ENCODE measurements at places on chromosomes 2 and 18.

GRCh38 chr2:61378281-61378680 is 92.6 kb downstream of the USP34 start:
- DNase-seq, result no peak

- no peak for DNase-seq
These were observed 27.8 kb upstream of the RNF125 start for GRCh38 chr18:31990823-31991222.

DNA sequence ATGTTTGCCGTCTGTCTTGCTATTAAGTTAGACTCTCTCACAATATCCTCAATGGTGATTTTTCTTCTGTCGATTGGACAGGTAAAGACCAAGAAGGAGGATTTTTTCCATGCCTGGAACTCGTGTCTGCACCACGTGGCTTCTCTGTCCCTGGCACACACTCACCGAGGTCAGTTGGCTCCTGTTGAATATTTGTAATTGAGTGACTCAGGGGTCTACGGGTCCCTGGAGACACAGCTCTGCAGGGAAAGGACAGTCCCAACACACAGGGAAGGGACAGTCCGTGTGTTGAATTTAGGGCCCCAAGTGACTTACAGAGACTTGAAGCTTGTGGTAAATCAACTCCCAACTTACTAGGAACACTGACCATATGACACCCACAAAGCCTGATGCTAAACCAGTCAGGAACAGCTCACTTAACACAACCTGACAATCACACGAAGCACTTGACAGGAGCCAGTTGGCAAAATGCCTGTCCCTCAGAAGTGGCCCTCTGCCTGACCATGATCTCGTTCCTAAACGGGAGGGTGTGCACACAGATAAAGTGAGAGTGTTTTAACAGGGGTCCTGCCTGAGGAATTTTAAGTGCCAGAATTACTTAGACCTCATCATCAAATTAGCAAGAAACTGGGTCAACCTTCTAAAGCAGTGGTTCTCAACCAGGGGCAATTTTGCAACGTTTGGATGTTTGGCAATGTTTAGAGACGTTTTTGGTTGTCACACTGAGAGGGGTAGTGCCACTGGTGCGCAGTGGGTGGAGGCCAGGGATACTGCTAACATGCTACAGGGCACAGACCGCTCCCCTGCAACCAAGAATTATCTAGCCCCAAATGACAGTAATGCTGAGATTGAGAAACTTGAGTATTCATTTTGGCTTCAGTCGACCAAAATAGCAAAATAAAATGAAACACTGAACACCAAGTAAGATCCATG is 88.9 kb upstream of the BCL2L11 start:
- DNase-seq, result no peak

GRCh38 chr2:144475044-144475443 is 44.9 kb downstream of the ZEB2 start:
- no peak for DNase-seq

GRCh38 chr2:185507719-185508118 is 230.9 kb upstream of the FSIP2 start:
- no peak for DNase-seq

GRCh38 chr2:177599139-177599688 is 206.6 kb downstream of the AGPS start:
- DNase-seq, result no peak

DNA sequence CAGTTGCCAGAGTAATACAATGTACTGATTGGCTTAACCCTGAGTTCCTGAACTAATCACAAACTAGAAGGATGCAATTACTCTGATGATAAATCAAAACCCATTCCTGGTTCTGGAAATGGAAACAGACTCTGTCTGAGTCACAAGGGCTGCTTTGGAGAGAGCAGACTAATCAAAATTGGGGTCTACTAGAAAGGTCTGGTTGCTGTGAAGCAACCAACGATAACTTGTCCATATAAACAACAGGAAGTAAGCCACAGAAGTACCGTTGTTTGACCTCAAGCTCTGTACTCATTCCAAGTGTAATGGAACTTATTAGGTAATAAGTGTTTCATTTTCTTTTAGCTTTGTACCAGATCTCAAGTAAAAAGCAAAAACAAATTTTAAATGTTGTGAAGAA is 49.7 kb downstream of the RASGRP3 start:
- peak; percentile 67 for DNase-seq

DNA sequence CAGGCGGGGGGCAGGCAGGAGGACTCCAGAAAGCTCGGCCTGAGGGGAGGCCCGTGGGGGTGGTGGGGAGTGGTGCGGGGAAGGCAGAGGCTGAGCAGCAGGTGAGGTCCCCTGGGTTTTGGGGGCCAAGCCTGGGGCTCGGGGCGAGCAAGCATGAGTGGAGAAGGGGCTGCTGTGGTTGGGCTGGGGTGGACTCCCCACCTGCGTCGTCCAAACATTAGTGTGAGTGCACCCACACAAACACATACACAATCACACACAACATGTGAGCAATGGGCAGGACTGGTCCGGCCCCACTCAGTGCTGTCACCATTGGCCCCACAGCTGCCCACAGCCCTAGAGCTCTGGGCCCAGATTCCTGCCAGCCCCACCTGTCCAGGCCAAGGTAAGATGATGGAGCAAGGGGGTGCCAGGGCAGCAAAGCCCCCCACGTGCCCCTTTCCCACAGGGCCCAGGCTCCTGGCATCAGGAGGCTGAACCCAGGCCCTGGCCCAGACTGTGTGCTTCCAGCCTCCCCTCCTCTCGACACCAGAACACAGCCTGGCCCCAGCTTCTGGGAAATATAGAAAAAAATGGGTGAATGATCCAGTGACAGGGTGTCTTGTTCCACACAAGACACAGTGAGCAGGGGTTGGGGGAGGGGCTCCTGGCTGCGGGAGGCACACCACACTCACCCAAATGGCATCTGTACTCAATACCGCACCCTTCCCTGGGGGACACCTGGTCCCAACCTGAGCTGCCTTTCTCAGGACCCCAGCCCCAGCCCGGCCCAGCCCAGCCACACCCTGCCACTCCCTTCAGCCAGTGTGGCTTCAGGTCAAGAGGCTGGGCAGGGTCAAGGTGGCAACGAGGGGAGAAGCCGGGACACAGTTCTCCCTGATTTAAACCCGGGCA is 463 bp upstream of the ALPP start:
- DNase-seq, result no peak

DNA sequence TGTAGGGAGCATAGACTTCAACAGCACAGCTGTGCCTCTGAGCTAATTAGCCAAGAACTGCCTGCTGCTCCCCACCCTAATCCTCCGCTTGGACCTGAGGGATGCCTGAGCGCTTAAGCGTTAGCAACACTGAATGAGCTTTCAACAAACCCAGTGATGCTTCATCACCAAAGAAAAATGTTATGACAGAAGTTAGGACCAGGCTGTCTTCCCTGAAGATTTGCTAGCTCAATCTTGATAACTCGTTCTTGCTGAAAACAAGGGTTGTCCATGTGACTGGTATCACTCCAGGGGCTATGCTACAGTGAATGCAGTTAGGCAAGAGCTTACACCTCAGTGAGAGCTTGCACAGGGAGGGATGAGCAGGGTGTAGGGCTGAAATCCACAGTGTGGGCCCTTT is 190.7 kb upstream of the SIX2 start:
- peak; percentile 69 for DNase-seq

DNA sequence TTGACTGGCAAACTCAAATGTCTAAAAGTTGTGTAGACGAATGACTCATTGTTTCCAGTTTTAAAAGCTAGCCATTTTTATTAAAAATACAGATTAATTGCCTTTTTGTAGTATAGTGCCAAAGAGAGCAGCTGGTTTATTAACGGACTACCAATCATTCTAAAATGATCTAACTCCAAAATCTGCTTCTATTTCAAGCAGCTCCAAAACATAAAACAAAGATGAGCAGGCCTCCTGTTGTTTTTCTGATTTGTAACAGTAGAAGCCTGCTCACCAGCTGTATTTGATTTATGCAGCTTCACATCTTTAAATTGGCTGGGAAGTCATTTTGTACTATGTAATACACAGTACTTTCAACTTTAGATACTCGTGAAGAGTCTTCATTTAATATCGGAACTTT is 171.8 kb downstream of the UBR3 start:
- peak; percentile 44 for DNase-seq

GRCh38 chr2:191218292-191218898 is 26.8 kb upstream of the MYO1B start:
- peak; percentile 71 for DNase-seq

- no peak for DNase-seq
These were observed 211.6 kb downstream of the PTH2R start for GRCh38 chr2:208618220-208618619.

- no peak for DNase-seq
These were observed 45.2 kb upstream of the NOSTRIN start for GRCh38 chr2:168757223-168757622.

DNA sequence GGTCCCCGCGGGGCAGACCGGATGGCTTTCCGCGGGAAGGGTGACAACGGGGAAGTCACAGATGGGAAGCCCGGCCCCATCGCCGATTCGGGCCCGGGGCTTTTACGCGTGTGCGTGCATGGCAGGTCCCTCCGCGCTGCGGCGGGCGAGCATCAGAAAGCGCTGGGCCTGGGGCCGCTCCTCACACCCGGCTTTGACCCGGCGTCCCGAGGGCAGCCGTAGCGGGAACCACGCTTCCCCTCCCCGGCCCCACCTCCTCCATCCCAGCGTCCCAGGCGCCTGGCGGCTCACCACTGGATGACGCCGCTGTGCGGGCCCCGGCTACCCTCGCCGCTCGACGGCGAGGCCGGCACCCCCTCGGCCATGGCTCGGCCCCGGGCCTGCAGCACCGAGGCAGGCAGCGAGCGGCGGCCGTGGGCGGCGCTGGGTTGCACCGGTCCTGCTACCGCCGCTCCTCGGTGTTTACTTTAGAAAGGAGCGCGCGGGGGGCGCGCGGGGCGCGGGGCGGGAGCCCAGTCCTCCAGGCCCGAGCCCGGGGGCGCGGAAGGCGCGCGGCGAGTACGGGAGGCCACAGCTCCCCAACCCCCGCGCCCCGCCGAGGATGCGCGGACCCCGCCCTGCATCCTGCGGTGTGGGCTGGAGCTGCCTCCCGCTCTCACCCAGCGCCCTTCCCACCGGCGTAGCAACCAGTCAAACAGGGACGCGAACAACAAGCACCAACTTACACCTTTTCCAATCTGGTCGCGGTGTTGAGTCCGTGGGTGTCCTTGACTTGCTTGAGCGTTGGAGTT is 806 bp downstream of the RFX8 start:
- peak; percentile 71 for DNase-seq

DNA sequence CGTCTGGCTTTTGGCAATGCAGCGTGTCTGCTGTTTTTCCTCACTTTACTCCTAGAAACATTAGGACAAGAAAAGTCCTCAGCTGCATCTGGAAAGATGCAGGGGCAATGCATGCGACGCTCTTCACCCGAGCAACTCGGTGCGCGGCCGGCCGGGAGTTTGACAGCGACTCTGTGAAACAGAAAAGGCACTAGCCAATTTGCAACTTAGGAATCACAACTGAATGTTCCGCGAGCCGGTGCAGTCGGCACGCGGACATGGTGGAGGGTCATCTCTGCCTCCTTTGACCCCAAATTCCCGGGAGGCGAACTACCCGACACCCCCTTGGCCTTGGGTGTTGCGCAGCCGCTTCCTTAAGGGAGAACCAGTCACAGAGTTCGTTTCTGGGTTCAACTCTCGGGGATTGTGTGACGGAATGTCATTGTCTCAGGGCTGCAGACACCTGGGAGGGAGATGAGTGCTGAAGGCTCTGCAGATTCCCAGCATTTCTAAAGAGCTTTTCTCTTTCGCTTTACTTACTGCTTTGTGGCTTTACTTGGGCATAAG is 9.8 kb downstream of the NR4A2 start:
- no peak for DNase-seq

DNA sequence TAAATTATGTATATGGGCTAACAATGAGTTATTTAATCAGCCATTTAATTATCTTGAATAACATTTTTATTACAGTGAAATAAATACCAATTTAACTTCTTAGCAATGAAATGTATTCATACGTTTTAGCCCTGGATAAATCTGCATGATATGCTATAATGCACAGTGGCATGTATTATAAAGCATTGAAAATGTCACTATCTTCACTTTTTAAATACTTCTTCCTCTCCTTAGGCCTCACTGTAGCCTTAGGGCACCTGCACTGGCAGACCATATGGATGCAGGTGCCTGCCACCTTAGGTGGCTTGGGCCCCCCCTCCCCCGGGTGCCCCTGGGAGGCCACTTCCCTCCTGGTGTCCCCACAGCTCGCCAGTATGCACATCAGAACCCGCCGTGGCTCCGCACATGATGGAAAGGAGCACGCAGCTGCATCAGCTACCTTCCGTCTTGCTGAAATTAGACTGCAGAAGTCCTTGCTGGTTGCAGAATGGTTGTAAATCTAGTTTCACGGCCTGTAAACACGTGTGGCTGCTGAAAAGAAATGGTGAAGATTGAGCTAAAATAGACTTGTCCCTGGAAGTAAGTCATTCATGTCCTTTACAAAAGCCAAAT is 56.7 kb downstream of the ADI1 start:
- no peak for DNase-seq

DNA sequence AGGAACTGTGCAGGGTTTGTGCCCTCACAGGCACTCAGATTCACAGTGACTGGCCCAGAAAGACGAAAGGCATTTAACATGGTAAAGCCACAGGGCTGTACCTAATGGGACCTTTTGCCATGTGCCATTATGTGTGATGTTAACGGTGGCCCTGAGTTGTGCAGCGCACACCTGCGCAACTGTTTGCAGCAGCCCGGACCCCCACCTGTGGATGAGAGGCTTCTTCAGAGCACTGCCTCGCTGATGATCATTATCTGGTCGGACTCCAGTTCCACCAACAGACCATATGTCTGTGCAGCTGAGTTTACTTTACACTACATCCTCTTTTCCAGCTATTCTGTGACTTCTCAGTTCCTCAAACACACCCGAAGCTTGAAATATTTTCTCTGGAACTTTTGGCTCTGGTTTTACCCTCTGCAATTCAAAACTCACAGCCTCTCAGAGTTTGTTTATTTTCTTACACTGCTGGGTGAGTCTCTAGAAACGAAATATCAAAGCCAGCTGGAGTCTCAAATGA is 35.6 kb upstream of the UBE2F start:
- peak; percentile 77 for DNase-seq

DNA sequence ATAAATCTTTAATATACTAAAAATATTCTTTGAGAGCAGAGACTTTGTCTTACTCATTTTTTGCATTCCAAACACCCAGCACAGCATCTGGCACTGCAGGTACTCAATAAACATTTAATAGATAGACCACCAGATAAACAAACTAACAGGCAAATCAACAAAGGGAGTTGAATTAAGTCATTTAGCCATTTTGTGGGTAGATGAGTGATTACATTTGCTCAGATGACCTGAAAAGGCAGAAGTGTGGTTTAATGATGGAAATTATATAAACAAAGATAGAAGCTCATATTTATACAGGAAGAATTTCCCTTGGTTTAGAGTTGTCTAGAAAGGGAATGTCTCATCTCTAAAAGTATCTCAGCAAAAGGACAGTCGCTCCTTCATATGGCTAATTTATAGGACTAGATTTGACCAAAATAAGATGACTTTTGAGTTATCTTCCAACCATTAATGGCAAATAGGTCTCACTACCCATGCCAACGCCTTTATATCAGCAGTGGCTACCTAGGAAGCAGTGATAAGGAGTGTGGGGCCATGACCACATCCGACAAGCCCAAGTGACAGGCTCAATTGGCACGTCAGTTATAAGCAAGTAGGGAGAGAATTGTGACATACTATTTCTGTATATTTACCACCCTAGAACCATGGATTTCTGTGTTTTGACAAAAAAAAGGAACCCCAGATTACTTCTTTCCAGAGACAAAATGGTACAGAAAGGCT is 173.5 kb downstream of the ATAD2B start:
- DNase-seq, result no peak

GRCh38 chr2:176097820-176098365 is 1.7 kb upstream of the HOXD12 start:
- DNase-seq, result no peak

GRCh38 chr2:190800528-190800927 is 80.1 kb upstream of the GLS start:
- no peak for DNase-seq
